ENCODE measurements at places on chromosomes 2 and 18.
A peak's percentile ranks its signal among the peaks of the same experiment; 100 is the strongest.

DNA sequence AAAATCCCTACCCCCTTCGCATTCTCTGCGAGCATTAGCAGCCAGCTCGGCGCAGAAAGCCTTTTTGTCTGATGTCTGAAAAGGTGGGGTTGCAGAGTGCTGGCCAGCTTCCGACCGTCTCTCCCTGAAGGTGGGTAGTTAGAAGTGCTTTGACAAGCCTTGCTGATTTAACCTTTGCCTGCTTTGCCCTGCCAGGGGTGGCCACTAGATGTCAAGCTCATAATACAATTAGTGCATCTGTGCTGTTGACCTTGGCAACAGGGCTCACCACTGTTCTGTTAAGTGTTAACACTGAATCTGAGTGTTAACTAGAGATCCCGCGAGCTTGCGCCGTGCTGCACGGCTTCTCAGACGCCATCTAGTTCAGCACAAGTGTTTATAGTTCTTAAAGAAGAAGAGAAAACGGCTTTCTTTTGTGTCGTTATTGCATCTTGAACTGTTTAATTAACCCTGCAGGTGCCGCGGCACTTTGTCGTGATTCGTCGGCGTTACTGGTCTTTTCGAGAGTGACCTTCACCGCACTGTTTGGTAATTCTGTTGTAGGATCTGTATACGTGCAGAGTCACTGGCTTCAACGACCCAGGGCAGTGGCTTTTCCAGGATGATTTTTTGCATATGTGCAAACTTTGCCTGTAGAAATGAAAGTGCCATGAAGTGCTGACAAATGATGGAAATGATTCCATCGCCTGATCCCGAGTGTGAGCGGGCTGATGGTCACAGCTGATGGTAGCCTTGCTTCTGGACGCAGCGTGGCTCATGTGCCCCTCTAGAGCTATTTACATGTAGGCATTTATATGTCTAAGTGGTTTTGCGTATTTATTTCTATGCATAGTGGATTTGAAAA, 5.5 kb downstream of the SALL3 start:
- DNase-seq = peak; percentile 69

GRCh38 chr2:231181860-231182512, 16.4 kb upstream of the ARMC9 start:
- DNase-seq = no peak

DNA sequence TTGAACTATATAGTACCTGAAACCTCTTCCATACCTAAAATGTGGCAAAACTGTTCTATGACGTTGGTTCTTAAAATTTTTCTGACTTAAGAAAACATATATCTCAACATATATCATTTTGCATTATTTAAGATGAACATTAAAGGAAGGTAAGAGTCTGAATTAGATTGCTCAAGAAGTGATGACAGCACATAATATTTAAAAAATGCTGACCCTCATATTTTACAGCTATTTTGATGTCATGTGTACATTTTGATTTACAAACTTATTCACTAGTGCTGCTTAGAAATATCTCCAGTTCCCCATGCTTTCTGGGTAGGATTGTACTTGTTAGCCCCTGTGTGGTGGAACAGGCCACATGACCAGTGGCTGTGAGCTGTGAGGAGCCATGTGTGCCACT, 666.1 kb downstream of the SATB2 start:
- DNase-seq = no peak

GRCh38 chr2:101187131-101187530, 35.9 kb upstream of the TBC1D8 start:
- no peak for DNase-seq

DNA sequence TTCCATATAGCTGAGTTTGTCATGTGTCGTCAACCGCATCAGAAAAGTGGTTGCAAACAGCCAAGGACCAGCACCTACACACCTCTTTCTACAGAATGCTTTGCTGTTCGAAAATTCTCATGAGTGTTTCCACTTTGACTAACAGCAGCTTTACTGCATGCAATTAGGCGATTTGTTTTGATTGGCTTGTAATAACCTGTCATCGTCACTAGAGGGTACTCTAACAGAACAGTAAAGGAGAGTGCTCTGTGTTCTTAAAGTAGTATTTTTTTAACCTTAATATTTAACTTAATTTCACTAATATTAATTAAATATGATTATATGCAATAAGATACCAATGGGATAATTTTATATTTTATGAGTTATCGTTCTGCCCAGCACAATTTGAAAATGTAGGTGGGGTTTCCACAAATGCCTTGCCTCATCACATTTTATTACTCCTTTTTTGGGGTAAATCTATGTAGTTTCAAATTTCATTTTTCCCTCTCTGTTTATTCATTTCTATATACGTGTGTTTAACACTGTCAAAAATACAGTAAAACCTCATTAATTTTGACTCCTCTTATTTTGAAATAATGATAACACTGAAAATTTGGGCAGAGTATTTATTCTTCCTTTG, 502.2 kb downstream of the NRXN1 start:
- DNase-seq = peak; percentile 46

- DNase-seq = no peak
Measured at GRCh38 chr18:44715842-44716241, 35.2 kb downstream of the SETBP1 start.

DNA sequence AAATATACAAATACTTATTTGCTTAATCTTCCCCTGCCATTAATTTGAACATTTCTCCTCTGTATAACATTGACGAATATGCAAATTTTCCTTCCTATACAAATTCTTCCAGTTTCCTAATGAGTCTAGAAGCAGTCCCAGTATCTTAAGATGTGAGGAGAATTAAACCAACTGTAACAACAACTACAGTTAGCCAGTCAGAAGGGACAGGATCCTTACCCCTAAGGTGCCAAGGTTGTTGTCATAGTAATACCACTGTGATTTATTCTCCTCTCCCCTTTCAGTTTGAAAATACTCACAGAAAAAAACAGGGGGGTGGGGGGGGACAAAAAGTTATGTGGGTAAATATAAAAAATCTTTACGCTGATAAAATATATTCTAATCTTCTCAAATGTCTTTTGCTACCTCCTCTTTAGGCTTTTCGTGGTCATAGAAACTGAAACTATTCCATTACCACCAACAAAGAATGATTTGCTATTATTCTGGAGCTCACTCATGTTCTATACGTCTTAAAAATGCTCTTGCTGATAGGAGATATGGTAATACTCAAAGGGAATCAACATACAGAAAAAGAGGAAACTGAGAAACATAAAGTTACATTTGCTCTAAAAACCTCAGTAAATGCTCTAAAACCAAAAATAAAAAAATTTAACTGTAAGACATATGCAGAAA, 107.6 kb downstream of the MEMO1 start:
- DNase-seq = no peak

DNA sequence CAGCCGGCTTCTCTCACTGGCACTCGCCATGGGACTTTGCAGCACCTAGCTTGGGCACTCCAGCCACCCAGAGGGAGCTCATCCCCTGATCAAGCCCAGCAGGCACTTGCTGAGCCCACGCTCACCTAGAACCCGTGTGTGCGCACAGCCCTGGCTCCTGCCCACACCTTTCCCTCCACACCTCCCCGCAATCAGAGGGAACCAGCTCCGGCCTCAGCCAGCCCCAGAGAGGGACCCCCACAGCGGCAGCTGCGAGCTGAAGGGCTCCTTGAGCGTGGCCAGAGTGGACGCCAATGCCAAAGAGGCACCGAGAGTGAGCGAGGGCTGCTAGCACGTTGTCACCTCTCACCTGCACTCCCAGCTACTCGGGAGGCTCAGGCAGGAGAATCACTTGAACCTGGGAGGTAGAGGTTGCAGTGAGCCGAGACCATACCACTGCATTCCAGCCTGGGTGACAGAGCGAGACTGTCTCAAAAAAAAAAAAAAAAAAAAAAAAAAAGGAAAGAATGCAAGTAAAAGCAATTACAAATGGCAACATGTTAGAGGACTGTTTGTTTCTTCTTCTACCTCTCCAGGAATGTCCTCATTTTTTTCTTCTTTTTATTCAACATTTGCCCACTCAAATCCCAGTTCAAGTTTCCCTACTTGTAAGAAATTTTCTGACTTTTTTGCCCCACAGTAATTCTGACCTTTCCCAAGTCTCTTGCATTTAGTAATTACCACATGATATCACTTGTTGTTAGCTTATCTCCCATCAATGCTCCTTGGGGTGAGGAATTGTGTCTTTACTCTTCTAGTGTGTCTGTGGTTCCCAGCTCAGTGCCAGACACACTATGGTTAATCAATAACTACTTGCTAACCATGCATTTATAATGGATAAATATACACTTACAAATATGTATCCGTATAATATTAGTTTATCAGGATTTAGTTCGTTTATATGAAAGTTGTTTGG, 40.6 kb upstream of the ST3GAL5 start:
- DNase-seq = no peak

- no peak for DNase-seq
Measured at GRCh38 chr2:9995059-9995458, 43.6 kb downstream of the GRHL1 start.

Measured in DMS79 treated with DMSO at 0.1 percent for 48 hours (cell line).